ENCODE measurements at places on chromosomes 4 and X.

GRCh38 chr4:110415041-110415440 is 60.9 kb upstream of the ENPEP start:
- DNase-seq: no peak

DNA sequence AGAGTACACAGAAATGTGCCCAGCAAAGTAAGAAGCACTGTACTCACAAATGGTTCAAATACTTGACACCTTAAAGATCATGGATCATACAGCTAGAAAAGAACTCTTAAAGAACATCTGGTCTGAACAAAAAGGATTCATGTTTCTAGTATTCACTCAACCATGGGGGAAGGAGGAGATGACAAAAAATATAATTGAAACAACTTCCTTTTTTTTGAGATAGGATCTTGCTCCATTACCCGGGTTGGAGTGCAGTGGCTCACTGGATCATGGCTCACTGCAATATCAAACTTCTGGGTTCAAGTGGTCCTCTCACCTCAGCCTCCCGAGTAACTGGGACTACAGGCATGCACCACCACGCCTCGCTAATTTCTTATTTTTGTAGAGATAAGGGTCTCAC is 6.0 kb downstream of the DHX15 start:
- no peak for DNase-seq

DNA sequence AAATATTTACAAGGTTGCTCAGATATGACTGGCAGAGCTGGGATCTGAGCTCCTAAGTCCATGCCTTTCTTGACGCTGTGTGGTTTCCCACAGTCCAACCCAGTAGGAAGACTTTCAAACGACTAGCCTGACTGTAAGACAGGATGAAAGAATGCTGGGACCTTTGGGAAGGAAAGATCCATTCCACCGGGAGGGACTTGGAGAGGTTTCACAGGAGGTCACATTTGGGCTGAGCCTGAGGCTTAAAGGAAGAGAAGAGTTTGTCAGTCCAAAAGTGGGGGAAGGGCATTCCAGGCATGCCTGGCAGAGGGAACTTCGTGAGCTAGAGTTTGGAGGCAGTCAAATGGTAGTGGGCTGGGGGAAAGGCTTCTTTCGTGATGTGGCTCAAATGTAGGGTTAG is 1.5 kb downstream of the STARD8 start:
- DNase-seq: no peak

DNA sequence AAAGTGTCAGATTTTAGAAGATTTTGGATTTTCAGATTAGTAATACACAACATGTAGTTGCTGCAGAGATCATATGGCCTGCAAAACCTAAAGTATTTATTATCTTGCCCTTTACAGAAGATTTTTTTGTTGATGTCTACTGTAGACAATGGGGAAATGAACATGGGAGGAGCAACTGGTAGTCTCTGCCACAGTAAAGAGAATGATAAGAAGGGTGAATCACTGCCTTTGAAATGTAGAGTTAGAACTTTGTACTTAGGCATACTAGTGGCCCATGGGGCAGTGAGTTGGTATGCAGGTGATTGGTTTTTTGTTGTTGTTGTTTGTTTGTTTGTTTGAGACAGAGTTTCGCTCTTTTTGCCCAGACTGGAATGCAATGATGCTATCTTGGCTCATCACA is 50.1 kb downstream of the GAB1 start:
- DNase-seq: no peak

DNA sequence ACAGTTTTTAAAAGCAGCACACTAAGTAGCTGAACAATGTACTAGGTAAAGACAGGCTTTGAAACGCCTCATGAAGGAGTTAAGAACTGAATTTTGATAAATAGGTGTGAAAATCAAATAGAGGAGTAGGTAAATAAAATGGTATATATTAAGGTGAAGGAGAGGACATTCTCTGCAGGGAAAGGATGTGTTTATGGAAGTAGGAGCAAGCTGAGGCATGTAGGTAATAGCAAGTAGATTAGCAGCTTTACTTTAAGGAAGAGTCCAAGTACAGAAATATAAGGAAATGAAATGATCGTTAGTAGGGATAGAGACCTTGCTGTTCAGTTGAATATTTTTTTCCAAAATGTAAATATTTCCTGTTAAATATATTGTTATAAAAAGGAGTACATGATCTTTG is 12.5 kb downstream of the METAP1 start:
- no peak for DNase-seq

- DNase-seq: no peak
Observed at GRCh38 chrX:115177932-115178331, 11.3 kb upstream of the RBMXL3 start.

GRCh38 chrX:136497556-136498052 is at the start of gene HTATSF1:
TSS of gene HTATSF1 (plus strand) at chrX:136497592. CDS start at chrX:136497685, 93 bp downstream.
- DNase-seq: peak; percentile 53

GRCh38 chrX:69089203-69089602 is 76.0 kb downstream of the PJA1 start:
- DNase-seq: no peak

Data from right cardiac atrium (tissue), 5 donors.